Peyer's patch (tissue), 4 donors: ENCODE measurements at places on chromosomes 11 and 22. TPM values are rescaled to one million over a fixed set of nuclear protein-coding genes. Genes with fewer than 3 reads are reported as not detected.

The ARL14EP gene
- 15.4 TPM for total RNA-seq

The ADAMTS15 gene
- total RNA-seq = 3.1 TPM

The EMID1 gene
- total RNA-seq = 5.8 TPM

- no peaks in the 10 kb centered on the region for H3K4me1 ChIP-seq
- no peak for DNase-seq
- H3K27ac ChIP-seq = no peak overlapping the region
- H3K27me3 ChIP-seq = no peaks in the 10 kb centered on the region
Measured at GRCh38 chr11:1638344-1638743, 8.8 kb downstream of the KRTAP5-5 start.

DNA sequence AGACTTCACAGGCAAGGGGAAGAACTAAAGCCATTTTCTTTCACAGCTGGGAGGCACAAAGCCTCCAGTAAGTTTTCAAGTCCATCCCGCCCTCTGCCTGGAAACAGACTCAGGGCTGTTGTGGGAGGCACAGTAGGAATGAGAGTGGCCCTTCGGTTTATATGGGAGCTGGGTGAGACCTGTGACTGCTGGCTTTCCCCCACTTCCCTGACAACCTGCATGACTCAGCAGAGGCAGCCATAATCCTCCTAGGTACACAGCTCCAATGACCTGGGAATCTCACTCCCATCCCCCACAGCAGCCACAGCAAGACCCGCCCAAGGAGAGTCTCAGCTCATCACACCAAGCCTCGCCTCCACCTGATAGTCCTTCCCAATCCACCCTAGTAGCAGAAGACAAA is 12.1 kb upstream of the TMEM45B start:
- no peak overlapping the region for H3K4me3 ChIP-seq
- no peaks in the 10 kb centered on the region for H3K36me3 ChIP-seq
- no peaks in the 10 kb centered on the region for H3K27me3 ChIP-seq
- no peak for DNase-seq
- H3K4me1 ChIP-seq = no peaks in the 10 kb centered on the region

DNA sequence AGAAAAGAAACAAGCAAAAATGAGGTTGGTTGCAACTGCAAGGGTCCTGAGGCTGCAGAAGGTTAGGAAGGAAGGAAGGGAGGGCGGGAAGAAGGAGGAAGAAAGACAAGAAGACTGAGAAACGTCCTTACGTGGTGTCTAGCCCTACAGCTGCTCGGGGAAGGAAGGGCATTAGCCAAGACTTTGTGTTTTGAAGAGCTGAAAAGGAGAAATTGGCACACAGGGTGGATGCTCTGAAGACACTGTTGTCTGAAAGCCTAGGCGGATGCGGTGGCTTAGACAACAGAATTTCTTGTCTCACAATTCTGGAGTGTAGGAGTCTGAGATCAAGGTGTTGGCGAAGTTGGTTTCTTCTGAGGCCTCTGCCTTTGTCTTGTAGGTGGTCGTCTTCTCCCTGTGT is 60.7 kb downstream of the MCM5 start:
- no peaks in the 10 kb centered on the region for H3K27me3 ChIP-seq
- H3K27ac ChIP-seq = no peak overlapping the region
- no peak overlapping the region for H3K4me3 ChIP-seq
- H3K4me1 ChIP-seq = no peaks in the 10 kb centered on the region
- DNase-seq = no peak

GRCh38 chr11:129061492-129062230 is 119.0 kb upstream of the TP53AIP1 start:
- no peak for DNase-seq
- no peaks in the 10 kb centered on the region for H3K27me3 ChIP-seq
- H3K4me1 ChIP-seq = no peaks in the 10 kb centered on the region
- H3K27ac ChIP-seq = no peak overlapping the region

DNA sequence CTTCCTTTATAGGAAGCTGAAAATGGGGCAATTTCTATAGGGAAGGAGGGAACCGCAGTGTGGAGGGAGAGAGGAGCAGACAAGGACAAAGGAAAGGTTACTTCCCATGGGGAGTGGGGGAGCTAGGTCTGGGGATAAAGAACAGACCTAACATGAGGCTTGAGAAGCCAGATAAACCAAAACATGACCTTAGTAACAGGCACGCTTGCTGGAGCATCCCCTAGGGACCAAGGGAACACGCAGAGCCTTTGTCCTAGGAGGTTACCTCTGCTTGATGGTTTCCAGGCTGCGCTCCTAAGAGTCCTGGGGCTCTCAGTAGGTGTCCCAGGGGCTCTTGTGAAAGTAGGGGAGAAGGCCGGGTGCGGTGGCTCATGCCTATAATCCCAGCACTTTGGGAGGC is 271.4 kb upstream of the NCAM1 start:
- H3K27ac ChIP-seq = no peak overlapping the region
- H3K27me3 ChIP-seq = no peaks in the 10 kb centered on the region
- DNase-seq = no peak
